Right atrium auricular region (tissue), 2 donors: ENCODE measurements at places on chromosomes 11 and 22. TPM values are rescaled to one million over a fixed set of nuclear protein-coding genes. Genes with fewer than 3 reads are reported as not detected.

CSF2RB gene
- 1.8 TPM for total RNA-seq

SLC22A25 gene
- not detected for total RNA-seq

IFITM1 gene
- total RNA-seq: 241 TPM

ANO1 gene
- 29.4 TPM for total RNA-seq

PLAAT5 gene
- total RNA-seq: 5.3 TPM

CECR2 gene
- total RNA-seq: 4.8 TPM

SEPTIN3 gene
- 0.07 TPM for total RNA-seq

NCF4 gene
- total RNA-seq: 3.9 TPM

C11orf42 gene
- not detected for total RNA-seq

MRGPRX3 gene
- total RNA-seq: not detected

ART5 gene
- total RNA-seq: 1.1 TPM

TTLL8 gene
- not detected for total RNA-seq

CADM1 gene
- 19.8 TPM for total RNA-seq

GRCh38 chr11:129639300-129639699, 176.3 kb upstream of the TMEM45B start:
- no peak for DNase-seq

GRCh38 chr22:24969560-24970301, 17.2 kb downstream of the KIAA1671 start:
- peak; percentile 89 for DNase-seq

DNA sequence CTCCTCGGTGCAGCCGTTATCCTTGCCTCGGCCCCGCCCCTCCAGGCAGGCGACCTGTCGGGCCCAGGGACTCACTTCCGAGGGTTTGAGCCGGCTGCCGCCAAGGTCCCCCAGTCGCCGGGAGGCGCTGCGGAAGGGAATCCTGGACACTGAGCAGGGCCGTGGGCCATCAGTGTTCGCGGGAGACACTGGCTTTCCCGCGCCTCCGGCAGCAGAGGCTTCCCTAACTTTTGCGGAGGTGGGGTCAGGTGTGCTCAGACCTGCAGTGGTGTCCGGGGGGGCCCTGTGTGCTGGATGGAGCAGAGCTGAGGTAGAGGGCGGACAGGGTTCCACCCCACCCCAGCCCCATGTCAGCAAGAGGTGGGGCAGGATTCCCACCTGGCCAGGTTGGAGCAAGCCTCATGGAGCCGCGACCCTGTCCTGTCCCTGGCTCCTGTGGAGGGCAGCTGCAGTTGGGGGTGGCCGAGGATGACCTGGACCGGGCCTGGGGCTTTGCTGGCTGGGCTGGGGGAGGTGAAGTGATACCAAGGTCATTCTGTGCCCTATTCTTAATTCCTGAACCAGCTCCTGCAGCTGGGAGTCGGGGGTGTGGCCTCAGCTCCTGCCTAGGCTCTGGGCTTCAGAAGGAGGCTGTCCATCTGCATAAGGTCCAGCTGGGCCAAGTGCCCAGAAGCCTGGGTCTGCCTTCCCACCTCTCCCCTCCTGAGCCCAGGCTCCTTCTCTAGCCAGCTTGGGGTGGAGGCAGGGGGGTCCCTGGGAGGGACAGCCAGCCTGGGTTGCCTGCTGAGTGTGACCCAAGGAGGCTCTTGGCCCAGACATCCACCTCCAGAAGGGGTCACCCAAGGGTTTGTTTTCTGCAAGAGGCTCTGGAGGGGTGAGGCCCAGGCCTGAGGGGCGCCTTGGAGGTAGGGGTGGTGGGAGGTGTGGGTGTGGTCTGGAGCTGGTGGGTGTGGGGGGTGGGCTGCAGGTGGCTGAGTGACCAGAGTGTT, 8.4 kb downstream of the TSPAN4 start:
- DNase-seq: no peak

GRCh38 chr11:111731821-111732220, 34.4 kb downstream of the PPP2R1B start:
- DNase-seq: no peak

GRCh38 chr22:48306284-48306683, 1521.4 kb downstream of the BRD1 start:
- DNase-seq: peak; percentile 42

DNA sequence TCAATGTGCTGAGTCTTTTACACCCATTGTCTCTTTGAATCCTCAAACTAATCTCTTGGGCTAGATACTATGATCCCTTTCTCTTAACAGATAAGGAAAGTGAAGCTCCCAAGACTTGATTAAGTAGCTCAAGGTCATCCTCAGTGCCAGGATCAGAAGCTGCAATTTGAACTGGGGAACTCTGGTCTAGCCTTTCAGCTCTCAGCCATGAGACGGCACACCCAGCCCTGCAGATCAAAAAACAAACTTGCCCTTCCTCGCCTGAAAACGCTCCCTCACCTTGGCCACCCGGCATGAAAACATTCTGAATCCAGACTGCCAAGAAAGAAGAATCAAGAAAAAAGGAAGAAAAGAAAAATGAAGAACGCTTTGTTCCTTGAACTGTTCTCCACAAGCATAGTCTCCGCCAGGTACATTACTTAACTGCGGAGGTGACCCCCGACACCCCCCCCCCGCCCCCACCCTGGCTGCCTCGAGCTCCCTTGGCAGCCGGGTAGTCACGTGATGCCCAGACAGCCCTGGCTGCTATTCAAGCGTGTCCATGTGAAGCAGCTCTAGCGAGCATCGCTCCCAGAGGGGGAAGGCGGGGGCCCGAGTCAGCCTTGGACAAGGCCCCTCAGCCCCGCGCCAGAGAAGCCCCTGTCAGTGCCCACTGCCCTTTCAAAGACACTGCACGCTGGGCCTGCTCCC, 451.2 kb downstream of the MIAT start:
- DNase-seq: no peak

DNA sequence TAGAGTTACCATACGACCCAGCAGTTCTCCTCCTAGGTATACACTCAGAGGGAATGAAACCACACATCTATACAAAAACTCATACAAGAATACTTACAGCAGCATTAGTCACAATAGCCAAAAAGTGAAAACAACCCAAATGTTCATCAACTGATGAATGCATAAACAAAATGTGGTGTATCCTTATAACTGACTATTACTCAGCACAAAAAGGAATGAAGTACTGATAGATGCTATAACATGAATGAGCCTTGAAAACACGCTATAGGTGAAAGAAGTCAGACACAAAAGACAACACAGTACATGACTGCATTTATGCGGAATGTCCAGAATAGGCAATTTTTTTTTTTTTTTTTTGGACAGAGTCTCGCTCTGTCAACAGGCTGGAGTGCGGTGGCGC, 23.1 kb downstream of the NCAPD3 start:
- DNase-seq: no peak

DNA sequence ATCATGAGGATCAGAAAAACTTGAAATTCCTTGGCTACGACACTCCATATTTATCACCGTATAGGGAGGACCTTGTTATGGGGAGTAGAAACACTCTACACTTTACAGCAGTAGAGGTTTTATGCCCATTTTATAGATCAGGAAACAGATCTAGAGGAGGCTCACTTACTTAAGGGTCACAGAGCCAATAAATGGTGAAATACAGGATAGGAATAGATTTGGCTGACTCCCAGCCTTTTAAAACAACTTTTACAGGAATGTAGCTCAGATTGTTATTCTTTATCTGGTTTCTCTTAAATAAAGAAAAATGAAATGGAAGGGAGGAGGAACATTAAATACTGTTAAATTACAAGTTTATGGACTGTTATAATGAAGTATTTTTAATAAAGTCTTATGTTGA, 14.8 kb downstream of the FBXO7 start:
- no peak for DNase-seq

- DNase-seq: no peak
These were observed 8.0 kb upstream of the MMP10 start for GRCh38 chr11:102788334-102788995.

DNA sequence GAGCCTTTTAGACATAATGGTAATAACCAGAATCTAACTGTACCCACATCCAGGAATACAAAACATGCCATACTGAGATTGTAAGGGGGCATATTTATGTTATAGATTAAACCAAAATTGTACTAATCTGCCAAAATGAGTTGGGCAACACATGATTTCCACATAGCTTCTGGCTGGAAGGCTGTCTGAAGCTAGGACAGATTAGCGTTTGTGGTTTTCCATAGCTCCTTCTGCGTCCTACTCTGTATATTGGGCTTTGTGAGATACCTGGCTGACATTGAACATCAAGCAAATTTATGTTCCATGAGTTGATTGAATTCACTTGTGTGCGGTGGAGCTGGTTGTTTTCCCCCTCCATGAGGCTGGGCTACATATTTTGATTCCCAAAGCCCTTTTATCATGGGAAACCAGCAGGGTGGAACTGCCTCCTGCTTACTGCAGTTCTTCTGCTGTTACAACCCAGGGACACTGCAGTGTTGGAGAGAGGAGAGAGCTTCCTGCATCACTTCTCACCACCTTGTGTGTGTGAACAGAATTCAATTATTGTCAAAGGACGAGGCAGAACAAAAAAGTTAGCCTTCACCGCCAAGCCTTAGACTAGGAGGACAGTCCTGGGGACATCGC, 114.9 kb downstream of the C11orf91 start:
- DNase-seq: no peak

GRCh38 chr11:96107143-96107824, 183.4 kb upstream of the MTMR2 start:
- no peak for DNase-seq

- DNase-seq: peak; percentile 87
These were observed at the start of gene IL17RA for GRCh38 chr22:17084554-17085276. IL17RA (plus strand) TSS chr22:17085000; CDS start chr22:17085092, 92 bp downstream.

- no peak for DNase-seq
These were observed 145.5 kb downstream of the RBFOX2 start for GRCh38 chr22:35883031-35883620.

- no peak for DNase-seq
These were observed 9.4 kb downstream of the GSTP1 start for GRCh38 chr11:67592880-67593564.

GRCh38 chr22:17137861-17138425, 16.8 kb upstream of the TMEM121B start:
- no peak for DNase-seq
